AG10803 (cell line): ENCODE measurements at places on chromosomes 12 and 14.

DNA sequence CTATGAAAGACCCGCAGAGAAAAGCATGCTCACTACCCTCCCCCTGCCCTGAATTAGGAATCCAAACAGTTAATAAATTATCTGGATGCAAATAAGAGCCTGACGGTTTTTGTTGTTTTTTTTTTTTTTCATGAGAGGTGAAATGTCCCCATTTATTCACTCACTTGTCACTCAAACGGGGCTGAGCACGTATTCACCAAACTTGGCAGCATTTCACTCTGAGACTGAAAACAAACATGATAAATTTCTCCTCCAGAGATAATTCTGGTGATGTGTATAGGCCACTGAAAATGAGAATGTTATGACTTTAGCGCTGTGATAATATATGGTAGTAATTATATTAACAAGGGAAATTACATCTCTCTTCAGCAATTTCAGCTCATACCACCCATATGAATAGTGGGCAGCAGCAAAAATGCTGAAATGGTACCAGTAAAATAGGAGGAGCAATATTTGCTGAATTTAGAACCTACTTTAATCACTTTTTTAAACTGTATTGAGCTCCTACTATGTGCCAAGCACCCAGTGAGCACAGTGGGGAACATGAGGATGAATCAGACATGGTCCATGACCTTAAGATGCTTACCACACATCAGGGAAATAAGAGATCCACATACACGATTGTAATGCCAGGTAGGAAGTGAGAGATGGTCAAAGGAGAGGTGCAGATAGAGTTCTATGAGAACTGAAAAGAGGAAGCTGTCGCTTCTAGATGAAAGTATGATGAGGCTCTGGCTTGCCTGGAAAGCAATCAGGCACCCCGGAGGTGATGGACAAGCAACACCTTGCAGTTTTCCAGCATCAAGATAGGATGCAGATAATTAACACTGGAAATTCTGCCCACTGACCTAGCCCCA lies 286.5 kb upstream of the TMPO start:
- no peak for DNase-seq

DNA sequence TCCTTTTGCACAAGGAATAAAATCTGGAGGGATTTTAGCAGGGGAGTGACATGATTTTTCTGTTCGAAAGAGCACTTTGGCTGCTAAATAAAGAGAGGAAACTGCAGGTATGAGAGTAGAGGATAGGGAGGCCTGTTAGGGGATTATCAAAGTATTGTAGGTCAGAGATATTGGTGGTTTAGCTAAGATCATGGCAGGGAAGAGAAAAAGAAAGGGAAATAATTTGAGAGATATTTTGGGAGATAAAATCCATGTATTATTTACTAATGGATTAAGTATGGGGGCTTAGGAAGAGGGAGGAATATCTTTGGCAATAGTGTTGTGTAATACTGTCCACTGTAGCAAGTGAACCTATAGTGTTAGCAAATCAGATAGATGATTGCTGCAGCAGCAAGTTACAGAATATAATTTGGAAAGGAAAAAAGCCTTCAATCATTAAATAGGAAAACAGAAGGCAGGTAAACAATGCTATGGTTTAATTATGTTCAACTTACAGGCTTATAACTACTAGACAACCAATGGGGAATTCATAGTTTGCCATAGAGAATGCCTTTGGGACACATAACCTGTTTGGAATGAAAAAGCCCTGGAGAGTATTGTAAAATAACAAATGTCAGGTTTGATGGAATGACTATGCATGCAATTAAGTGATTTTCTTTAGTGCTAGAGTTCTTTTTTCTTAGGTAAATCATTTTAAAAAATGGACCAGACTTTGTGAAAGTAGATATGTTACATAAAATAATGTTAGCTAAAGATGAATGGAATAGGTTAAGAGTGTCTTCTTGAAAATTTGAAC lies 50.5 kb downstream of the ADIPOR2 start:
- DNase-seq: peak; percentile 15

- DNase-seq: no peak
Observed at GRCh38 chr14:84084056-84084630, 1445.8 kb upstream of the FLRT2 start.

DNA sequence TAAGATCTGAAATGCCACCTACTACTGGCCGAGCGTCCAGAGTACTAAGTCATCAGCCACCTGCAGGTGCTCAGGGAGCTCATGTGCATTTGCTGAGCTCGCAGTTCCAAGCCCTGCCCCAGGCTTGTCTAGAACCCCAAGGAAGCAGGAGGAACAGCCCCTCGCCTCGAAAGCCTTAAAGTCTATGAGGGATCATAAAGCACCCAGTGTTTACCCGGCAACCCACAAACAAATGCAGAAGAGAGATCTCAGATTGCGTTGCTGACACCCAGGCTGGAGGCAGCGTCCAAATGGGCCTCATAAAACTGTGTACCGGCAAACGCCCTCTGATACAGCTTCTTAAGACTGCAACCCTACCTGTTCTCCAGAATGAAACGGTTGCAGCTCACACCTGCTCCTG lies 6.8 kb downstream of the KDM2B start:
- DNase-seq: no peak

- peak; percentile 21 for DNase-seq
Observed at GRCh38 chr12:113788020-113788856, 177.9 kb downstream of the RBM19 start.

- DNase-seq: no peak
Observed at GRCh38 chr14:104346608-104347007, 208.2 kb downstream of the KIF26A start.
